SIG-M5 (cell line): ENCODE measurements at places on chromosomes 6 and 20.

DNA sequence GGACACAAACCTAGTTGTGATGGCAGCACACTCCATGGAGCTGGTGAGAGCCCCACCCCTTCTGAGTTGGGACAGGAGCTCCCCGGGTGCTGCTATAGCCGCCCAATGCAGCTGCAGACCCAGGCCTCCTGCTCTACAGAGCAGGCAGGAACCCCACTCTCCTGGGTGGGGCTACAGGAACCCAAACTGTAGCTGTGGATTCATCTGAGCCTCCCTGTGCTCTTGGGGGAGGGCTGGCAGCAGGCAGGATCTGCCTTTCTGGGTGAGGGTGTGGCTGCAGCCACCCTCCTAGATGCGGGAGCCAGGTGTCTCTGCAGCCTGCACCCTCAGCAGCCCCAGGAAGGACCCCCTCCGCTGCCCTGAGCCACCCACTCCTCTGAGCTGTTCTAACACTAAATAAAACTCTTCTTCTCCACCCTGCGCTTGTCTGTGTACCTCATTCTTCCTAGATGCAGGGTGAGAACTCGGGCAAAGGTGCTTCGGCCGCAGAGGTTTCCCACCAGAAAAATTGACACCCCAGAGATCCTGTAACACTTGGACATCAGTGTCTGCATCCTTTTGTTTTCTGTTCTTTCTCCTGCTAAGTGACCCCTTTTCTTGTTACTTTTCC, 55.2 kb upstream of the KIF13A start:
- DNase-seq, result no peak

GRCh38 chr6:2783188-2783963, 18.2 kb downstream of the WRNIP1 start:
- no peak for DNase-seq

DNA sequence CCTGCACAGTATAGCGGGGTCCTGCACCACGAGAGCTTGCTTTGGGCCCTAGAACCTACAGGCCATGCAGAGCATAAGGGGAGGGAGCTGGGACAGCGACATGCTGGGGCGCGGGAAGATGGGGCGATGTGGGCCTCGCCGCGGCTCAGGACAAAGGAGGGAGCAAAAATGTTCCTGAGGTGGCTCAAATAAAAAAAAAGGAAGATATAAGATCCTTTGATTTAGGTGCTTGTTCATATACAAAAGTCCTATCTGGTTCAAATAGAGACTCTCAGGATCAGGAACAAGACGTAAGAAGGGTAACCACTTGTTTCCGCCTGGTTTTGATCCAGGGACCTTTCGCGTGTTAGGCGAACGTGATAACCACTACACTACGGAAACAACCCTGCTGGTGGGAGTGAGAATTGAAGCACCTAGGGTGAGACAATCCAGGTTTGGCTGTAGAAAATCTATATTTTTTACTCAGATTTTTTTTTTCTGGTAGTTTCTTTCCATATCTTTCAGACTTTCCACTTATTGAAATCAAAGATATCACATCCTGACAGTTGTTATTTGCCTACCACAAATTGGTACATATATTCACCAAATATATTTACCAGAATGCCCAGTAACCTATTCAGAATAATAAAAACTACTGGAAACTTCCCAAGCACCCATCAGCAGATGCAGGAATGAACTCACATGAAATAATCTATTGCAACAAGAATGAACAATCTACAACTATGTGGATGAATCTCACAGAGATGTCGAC, 177.9 kb upstream of the ZNF184 start:
- DNase-seq, result no peak

GRCh38 chr6:132253906-132254305, 147.4 kb downstream of the MOXD1 start:
- no peak for DNase-seq

DNA sequence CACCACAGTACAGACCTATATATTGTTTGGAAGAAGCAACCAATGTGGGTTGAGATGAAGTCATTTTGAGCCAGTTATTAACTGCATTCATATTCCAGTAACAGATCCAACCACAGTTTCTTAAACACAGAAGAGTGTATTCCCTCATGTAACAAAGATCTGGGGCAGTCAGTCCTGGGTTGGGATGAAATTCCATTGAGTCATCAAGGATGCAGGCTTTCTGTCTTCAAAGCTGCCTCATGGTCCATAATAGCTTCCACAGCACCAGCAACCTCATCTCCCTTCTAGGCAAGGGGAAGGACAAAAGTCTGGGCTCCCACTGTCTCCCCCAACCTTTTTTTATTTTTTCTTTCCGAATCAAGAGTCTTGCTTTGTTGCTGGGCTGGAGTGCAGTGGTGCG, 2.9 kb upstream of the SOD2 start:
- no peak for DNase-seq

DNA sequence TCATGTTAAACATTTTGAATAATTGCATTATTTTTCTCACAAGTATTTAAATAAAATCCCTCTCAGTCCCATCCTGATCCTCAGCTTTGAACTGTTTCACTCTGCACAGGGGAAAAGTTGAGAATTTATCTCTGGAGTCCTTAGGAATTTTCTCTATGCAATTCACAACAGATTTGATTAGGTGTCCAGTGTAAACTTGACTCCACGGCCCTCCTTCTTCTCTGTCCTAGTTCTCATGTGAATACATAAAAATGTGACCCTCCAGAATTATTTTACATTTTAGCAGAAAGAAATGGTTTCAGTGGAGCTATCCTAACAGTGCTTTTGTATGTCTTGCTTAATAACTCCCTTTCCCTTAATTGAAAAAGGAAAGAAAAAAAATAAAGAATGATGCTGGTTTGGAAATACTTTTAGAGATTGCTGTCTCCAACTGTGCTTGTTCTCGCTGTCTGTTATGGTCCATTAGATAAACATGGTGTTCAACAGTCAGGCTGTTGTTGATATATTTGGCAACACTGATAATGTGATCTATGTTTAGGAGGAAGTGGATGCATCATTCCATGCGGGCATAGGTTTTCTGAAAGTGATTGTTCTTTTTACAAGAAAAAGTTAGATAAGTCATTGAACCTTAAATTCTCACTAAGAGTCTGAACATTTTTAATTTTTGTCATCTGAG, 599.4 kb upstream of the CITED2 start:
- DNase-seq, result peak; percentile 13

DNA sequence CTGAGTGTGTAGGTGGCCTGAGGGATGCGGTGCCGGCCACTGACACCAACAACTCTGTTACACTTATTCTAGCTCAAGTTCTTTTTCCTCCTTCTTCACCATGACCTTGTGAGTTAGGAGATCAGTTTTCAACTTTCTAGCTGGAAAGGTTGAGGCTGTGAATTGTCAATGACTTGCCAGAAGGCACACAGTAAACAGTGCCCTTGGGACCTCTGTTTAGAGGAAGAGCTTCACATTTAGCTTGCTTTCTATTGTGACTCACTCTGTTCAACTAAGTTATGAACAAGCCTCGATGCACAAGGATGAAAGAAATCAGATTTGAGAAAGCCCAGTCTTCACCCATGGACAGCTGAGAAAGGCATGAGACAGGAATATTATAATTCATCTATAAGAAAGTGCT, 455.6 kb downstream of the MAFB start:
- DNase-seq, result no peak

GRCh38 chr20:6622041-6622440, 145.4 kb upstream of the BMP2 start:
- DNase-seq, result no peak

DNA sequence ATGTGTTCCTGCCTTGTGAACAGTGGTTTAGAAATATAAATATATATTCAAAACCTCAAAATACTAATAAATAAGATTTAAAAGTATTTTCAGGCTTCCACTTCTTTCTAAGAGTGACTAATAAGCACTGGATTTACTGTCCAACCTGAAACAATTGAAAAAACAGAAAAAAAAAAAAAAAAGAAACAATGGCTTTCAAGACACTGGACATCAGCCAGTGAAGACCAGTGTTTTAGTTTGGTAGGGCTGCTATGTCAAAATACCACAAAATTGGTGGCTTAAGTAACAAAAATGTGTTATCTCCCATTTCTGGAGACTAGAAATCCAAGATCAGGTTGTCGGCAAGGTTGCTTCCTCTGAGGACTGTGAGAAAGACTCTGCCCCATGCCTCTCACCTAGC, 101.4 kb upstream of the PDE7B start:
- DNase-seq, result no peak

- no peak for DNase-seq
Observed at GRCh38 chr6:22028403-22029090, 268.3 kb downstream of the PRL start.

DNA sequence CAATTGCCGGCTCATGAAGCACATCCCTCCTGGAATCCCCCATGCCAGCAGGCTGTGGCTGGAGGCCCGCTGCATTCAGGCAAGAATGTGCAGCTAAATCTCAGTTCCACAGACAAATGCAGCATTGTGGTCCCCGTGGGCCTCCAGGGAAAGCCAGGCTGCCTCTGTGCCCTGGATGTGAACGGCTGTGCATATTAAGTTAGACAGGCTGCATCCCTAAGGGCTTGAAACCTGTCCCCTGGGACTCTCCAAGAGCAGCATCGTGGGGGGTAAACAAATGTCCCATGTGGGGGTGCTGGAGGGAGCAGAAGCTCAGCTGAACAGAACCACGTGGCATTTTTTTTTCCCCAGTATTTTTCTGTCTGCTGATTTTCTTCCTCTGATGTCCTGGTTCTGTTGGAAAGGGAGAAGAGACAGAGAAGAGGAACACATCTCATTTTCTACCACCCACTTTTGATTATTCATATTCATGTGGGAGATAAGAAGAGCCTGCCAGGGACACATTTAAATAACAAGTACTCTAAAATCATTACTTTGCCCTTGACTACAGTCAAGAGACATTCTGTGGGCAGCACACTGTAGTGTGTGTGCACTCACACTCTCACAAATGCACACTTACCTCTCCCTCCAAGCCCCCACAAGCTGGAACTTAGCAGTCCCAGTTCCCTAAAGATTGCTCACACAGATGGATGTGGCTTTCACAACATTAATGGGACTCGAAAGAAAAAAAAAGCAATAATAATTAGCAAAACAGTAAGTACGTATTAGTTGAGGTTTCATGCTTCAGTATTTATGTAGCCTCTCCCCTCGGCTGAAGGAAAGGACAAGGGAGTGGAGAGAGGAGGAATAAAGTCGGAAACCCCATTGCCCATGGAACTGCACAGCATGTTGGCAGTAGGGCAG, 16.9 kb downstream of the GFOD1 start:
- DNase-seq, result no peak

GRCh38 chr6:124753562-124754105, 208.6 kb upstream of the RNF217 start:
- no peak for DNase-seq

- no peak for DNase-seq
Observed at GRCh38 chr6:170084166-170084730, 206.6 kb downstream of the DLL1 start.

DNA sequence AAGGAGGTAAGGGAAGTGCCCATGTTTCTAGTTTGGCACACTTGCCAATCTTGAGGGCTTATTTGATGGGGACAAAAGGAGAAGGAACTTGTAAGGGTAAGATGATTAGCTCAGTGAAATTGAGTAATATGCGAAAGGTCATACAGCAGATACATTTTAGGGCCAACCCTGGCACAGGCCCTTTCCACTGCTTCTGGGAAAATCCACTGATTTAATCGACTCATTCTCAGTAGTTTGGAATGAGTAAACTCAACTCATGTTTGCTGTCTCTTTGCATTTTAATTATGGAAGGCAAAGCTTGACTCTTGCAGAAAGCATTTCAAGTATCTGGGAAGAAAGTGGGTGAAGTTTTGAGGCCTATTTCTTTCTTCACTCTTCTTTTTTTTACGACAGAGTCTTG, 20.0 kb downstream of the PHF20 start:
- no peak for DNase-seq

GRCh38 chr20:14064333-14064732, 69.0 kb downstream of the MACROD2 start:
- no peak for DNase-seq

- no peak for DNase-seq
Observed at GRCh38 chr6:134196568-134197193, 121.2 kb downstream of the SGK1 start.

DNA sequence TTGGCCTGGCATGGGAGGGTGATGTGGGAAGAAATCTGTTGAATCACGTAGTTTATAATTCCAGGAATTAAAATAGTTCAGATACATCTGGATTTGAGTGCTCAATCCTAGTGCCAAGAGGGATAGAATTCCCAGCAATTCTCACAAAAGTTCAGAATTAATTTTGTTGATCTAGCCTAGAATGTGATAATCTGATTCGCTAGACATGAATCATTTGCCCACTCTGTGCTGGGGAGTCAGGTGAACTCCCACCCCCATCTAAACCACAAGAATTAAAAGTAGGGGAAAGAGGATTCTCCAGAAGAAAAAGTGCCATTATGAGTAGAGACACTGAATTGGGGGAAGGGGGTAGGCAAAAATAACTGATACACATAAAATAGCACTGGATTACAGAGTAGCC, 85.0 kb downstream of the LIN28B start:
- DNase-seq, result no peak

DNA sequence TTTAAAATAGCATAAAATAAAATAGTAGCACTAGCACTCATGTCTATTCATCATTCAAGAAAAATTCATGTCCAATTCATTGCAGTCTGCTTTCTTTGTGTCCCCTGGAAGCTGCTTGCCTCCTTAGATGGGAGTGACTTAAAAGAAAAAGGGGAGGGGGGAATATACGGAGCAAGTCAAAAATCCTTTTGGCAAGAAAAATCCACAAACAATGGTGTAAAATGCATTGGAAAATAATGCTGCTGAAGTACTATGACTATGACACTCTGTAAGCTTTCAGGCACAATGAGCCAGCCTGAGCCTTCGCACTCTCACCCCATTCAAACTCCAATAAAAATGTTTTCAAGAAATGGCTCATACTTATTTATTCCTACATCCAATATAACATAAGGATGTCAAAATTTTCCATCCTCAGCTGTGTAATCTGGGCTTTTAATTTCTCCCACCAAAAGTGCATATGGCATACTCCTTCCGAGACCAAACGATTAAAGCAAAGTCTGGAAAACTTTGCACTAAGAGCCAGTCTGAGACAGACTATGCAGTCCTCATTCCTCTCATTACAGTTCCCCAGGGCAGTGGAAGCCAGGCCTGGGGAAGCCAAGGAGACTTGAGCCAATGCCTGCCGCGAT, 790 bp downstream of the NEDD9 start:
- no peak for DNase-seq

GRCh38 chr6:11188161-11188915, 44.1 kb downstream of the NEDD9 start:
- no peak for DNase-seq

DNA sequence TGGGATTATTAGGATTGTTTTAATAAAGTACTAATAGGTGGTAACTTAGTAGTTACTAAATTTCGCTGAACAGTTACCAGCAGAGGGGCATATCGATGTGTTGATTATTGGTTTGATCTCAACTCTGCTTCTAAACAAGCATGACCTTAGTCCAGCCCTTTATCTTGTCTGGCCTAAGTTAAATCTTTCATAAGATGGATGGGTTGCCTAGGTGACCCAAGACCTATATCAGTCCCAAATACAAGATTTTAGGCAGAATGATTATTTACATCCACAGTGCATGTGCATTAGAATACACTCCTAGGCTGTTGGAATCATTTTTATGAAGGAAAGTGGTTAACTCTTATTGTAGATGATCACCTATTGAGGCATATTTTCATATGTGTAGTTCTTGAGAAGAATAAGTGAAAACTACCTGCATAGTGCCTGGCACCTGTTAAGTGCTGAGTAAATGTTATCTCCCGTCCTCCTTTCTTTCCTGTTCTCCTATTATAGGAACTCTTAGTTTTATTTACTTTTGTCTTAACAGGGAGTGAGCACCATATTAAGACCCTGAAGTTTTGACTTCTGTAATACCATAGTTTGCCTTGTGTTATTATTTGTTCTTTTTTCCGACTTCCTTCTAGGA, 1.1 kb downstream of the HSF2 start:
- no peak for DNase-seq
